ENCODE measurements at places on chromosomes 4 and X.

DNA sequence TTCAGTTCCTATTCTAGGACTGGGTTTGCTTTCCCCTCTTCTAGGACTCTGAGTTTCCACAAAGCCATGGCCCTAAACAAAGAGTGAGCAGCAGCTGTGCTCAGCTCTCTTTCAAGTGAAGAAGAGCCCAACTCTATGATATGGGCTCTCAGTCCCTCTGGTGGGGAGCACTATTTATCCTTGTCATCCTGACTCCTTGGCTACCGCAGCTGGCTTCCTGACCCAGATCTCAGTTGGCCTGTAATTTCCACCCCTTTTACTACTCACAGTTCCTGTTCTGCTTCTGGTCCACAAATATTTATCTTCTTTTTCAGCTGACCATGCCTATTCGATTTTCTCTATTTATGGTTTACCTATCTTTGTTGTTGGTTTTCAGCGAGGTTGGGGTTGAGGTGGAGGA, 33.8 kb downstream of the F8 start:
- no peak overlapping the region for H3K4me3 ChIP-seq
- H3K27me3 ChIP-seq = no peaks in the 10 kb centered on the region
- DNase-seq = no peak
- H3K27ac ChIP-seq = no peak overlapping the region
- H3K36me3 ChIP-seq = no peaks in the 10 kb centered on the region

DNA sequence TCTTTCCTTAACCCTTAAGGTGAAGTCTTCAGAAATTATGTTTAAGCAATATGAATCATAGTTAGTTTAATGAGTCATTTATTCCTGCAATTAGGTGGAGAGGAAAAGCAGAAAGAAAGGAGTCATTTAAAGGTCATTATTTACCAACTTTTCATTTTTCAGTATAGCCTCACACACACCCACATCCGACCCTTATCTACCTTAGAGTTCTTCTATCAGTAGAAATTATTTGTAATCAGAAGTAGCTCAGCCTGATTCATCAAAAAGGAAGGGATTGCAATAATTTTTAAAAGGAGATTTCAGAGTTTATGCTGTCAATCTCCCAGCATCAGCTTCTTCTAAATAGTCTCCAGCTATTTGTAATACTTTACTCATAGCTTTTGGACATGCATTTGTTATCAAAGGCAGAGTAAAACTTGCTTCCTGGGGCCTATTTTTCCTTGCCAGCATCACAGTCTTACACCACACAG, 5.9 kb downstream of the ANXA10 start:
- peak overlapping the region; percentile 65 for H3K27ac ChIP-seq
- H3K27me3 ChIP-seq = no peaks in the 10 kb centered on the region
- no peak for DNase-seq

GRCh38 chr4:159980826-159981468, 878.1 kb downstream of the RAPGEF2 start:
- no peaks in the 10 kb centered on the region for H3K4me1 ChIP-seq
- DNase-seq = no peak
- H3K36me3 ChIP-seq = no peaks in the 10 kb centered on the region
- no peak overlapping the region for H3K27ac ChIP-seq
- H3K27me3 ChIP-seq = no peaks in the 10 kb centered on the region
- H3K4me3 ChIP-seq = no peak overlapping the region

DNA sequence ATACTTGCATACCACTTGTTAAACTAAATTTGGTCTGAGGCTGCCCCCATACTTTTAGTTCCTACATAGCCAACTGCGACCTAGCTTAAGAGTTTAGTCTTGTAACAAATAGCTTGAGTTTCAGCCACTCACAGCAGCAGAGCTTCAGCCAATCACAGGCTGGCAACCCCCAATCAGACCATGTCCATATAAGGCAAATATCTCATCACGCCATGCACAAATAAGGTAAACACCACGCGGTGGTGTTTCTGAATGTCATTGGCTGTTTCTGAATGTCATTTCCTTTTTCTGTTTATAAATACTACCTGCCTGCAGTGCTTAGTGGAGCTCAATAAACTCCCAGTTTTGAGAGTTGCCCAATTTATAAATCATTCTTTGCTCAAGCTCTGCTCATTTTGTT, 143.1 kb upstream of the MAD2L1 start:
- DNase-seq = no peak
- H3K27me3 ChIP-seq = no peaks in the 10 kb centered on the region
- H3K36me3 ChIP-seq = no peaks in the 10 kb centered on the region
- H3K27ac ChIP-seq = no peak overlapping the region
- H3K4me1 ChIP-seq = no peaks in the 10 kb centered on the region

DNA sequence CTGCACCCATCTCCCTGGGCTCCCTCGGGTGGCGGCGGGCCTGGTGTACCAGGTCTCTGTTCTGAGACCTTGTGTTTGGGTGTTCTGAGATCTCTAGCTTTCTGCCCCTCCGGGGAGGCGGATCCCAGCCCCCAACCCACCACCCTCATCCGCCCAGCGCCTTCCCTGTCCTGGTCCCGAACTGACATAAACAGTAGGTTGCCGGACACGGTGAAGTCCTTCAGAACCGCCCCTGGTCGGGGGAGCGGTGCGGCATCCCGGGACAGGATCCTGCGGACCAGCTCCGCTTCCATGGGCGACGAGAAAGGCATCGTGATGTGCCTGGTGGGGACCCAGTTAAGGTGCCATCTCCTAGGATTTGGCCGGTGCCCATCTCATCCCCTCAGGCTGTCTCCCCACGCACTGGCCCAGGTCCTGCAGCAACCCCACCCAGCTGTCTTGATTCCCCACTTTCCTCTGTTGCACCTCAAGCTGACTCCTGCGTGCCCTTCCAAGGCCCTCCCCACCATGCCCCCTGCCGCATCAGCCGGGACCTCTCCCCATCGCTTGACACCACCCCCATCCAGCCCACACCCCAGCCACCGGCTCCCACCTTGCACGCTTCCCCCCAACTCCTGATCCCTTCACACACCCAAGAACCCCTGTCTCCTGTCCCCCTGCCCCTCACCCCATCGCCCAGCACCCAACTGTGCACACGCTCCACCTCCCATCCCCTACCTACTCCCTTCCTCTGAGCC, 900 bp downstream of the CTAG2 start:
- no peaks in the 10 kb centered on the region for H3K36me3 ChIP-seq
- peaks cover 36% of the 10 kb centered on the region for H3K27me3 ChIP-seq
- no peaks in the 10 kb centered on the region for H3K4me1 ChIP-seq
- no peak overlapping the region for H3K4me3 ChIP-seq
- H3K27ac ChIP-seq = no peak overlapping the region

GRCh38 chr4:91128519-91128918, 1001.3 kb downstream of the CCSER1 start:
- no peaks in the 10 kb centered on the region for H3K4me1 ChIP-seq
- no peaks in the 10 kb centered on the region for H3K36me3 ChIP-seq
- H3K4me3 ChIP-seq = no peak overlapping the region
- H3K27me3 ChIP-seq = no peaks in the 10 kb centered on the region

DNA sequence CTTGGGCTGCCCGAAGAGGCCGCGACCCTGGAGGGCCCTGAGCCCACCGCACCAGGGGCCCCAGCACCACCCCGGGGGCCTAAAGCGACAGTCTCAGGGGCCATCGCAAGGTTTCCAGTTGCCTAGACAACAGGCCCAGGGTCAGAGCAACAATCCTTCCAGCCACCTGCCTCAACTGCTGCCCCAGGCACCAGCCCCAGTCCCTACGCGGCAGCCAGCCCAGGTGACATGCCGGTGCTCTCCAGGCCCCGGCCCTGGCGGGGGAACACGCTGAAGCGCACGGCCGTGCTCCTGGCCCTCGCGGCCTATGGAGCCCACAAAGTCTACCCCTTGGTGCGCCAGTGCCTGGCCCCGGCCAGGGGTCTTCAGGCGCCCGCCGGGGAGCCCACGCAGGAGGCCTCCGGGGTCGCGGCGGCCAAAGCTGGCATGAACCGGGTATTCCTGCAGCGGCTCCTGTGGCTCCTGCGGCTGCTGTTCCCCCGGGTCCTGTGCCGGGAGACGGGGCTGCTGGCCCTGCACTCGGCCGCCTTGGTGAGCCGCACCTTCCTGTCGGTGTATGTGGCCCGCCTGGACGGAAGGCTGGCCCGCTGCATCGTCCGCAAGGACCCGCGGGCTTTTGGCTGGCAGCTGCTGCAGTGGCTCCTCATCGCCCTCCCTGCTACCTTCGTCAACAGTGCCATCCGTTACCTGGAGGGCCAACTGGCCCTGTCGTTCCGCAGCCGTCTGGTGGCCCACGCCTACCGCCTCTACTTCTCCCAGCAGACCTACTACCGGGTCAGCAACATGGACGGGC, 579 bp downstream of the ABCD1 start:
- H3K27me3 ChIP-seq = no peaks in the 10 kb centered on the region
- peak overlapping the region; percentile 91 for H3K27ac ChIP-seq
- peak overlapping the region; percentile 76 for H3K4me3 ChIP-seq
- DNase-seq = no peak
- H3K36me3 ChIP-seq = peaks cover 12% of the 10 kb centered on the region

- peak; percentile 35 for DNase-seq
- H3K36me3 ChIP-seq = no peaks in the 10 kb centered on the region
- H3K4me1 ChIP-seq = no peaks in the 10 kb centered on the region
These were observed 28.9 kb upstream of the WDFY3 start for GRCh38 chr4:84995386-84995785.

- H3K27ac ChIP-seq = no peak overlapping the region
- no peak for DNase-seq
- H3K27me3 ChIP-seq = peaks cover 9% of the 10 kb centered on the region
- peaks cover 11% of the 10 kb centered on the region for H3K4me1 ChIP-seq
These were observed 5.1 kb upstream of the APLN start for GRCh38 chrX:129659861-129660260.

DNA sequence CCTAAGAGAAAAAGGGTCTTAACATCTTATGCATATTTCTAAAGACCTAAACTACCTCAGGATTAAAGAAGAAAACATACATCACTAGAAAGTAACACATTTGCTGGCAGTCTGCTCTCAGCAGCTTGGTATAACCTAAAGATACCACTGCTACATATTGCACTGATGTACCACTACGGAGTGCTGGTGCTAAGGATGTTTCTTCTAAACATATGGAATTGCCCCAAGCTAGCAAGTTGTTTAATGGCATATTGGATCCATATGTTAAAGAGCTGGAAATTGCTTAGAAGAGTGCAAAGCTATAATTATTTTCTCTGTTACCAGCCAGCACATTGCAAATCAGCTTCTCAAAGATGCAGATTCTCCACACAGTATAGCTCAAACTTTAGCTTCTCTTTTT, 436.5 kb upstream of the GALNTL6 start:
- H3K27me3 ChIP-seq = no peaks in the 10 kb centered on the region
- DNase-seq = no peak
- H3K4me3 ChIP-seq = no peak overlapping the region

- no peak overlapping the region for H3K27ac ChIP-seq
- no peaks in the 10 kb centered on the region for H3K27me3 ChIP-seq
- H3K4me3 ChIP-seq = no peak overlapping the region
- H3K36me3 ChIP-seq = no peaks in the 10 kb centered on the region
- peaks cover 11% of the 10 kb centered on the region for H3K4me1 ChIP-seq
- DNase-seq = no peak
These were observed 32.7 kb upstream of the SLC25A4 start for GRCh38 chr4:185110375-185110823.

GRCh38 chrX:25010784-25011588, 4.8 kb downstream of the ARX start:
- H3K36me3 ChIP-seq = no peaks in the 10 kb centered on the region
- no peak overlapping the region for H3K4me3 ChIP-seq
- H3K27me3 ChIP-seq = no peaks in the 10 kb centered on the region

DNA sequence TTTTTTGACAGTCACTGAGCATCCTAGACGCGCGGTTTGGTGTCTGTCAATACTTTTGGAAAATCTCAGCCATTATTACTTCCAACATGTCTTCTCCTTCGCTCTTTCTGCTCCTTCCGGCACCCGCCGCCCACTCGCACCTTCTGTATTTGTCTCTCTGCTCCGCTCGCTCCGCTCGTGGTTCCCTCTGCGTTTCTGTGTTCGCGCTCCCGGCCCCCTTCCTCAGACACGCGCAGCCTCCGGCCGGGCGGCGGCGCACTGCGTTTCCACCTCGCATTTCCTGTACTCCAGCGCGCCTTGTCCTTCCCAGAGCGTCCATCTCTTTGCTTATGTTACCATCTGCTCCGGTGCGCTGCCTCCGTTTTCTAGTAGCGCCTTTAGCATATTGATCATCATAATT, 21.1 kb downstream of the PDE6B start:
- H3K4me3 ChIP-seq = no peak overlapping the region
- no peak overlapping the region for H3K27ac ChIP-seq

- H3K27ac ChIP-seq = peak overlapping the region; percentile 49
- peak; percentile 46 for DNase-seq
- H3K27me3 ChIP-seq = no peaks in the 10 kb centered on the region
These were observed 341.9 kb downstream of the GPM6A start for GRCh38 chr4:175470131-175470530.

- no peak for DNase-seq
- H3K4me3 ChIP-seq = no peak overlapping the region
- H3K36me3 ChIP-seq = no peaks in the 10 kb centered on the region
- no peaks in the 10 kb centered on the region for H3K27me3 ChIP-seq
- H3K27ac ChIP-seq = no peak overlapping the region
- no peaks in the 10 kb centered on the region for H3K4me1 ChIP-seq
These were observed 59.2 kb upstream of the GUCY1A1 start for GRCh38 chr4:155607481-155607880.

- H3K4me3 ChIP-seq = peak overlapping the region; percentile 90
- no peaks in the 10 kb centered on the region for H3K36me3 ChIP-seq
- H3K27me3 ChIP-seq = no peaks in the 10 kb centered on the region
These were observed 915 bp upstream of the RAB33B start for GRCh38 chr4:139453041-139453370.

DNA sequence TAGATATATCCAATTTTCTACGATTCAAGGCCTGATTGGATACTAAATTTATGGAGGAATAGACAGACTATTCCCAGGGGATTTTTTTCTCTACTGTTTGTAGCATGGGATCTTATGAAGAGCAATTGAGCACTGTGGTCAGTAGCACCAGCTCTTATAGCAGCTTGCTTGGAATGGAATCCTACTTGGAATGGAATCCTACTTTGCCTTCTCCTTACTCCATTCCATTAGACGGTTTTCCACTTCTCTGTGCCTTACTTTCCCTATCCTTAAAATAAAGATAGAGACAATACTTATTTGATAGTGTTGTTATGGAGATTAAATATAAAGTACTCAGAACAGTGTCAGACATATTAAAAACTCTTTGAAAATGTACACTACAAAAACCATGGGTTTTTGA, 133.5 kb downstream of the BTC start:
- H3K4me3 ChIP-seq = no peak overlapping the region
- no peaks in the 10 kb centered on the region for H3K36me3 ChIP-seq

GRCh38 chrX:130084631-130085237, 25.6 kb downstream of the ELF4 start:
- peaks cover 4% of the 10 kb centered on the region for H3K4me1 ChIP-seq
- DNase-seq = no peak
- H3K4me3 ChIP-seq = no peak overlapping the region
- H3K27ac ChIP-seq = no peak overlapping the region

GRCh38 chr4:183522821-183523220, 18.0 kb downstream of the ING2 start:
- no peak for DNase-seq
- H3K4me1 ChIP-seq = no peaks in the 10 kb centered on the region
- no peak overlapping the region for H3K27ac ChIP-seq
- no peaks in the 10 kb centered on the region for H3K27me3 ChIP-seq
